ENCODE measurements at places on chromosomes 3 and 15. TPM values are rescaled to one million over a fixed set of nuclear protein-coding genes. Genes with fewer than 3 reads are reported as not detected.

- DNase-seq, result no peak
These were observed 17.2 kb downstream of the TSPAN3 start for GRCh38 chr15:77053709-77054108.

- DNase-seq, result peak; percentile 80
These were observed 332.3 kb downstream of the FOXP1 start for GRCh38 chr3:71251156-71251775.

- peak; percentile 96 for DNase-seq
These were observed 611.9 kb upstream of the CCDC54 start for GRCh38 chr3:106765342-106765741.

DET1 gene
- total RNA-seq, result 10.4 TPM
